ENCODE measurements at places on chromosomes 13 and 19. TPM values are rescaled to one million over a fixed set of nuclear protein-coding genes. Genes with fewer than 3 reads are reported as not detected.

The PCDH9 gene
- total RNA-seq = 45.7 TPM

The OR7C1 gene
- total RNA-seq = not detected

The ANKRD24 gene
- 1.2 TPM for total RNA-seq

- DNase-seq = no peak
These were observed 9.5 kb downstream of the ERFL start for GRCh38 chr19:41918653-41919244.

DNA sequence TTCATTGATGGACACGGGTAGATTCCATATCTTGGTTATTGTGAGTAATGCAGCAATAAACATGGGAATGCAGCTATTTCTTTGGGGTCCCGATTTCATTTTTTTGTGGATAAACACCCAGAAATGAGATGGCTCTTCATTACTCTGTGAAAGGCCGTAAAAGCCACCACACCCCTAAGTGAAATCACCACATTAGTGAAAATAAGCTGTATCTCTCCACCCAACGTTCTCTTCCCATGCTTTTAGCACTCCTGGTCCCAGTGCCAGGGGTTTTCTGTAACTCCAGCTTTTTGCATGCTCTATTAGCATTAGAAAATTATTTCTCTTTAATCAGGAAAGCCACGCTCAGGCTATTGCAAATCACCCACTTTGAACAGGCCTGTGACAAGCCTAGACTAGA is 15.8 kb downstream of the CHAMP1 start:
- no peak for DNase-seq

All from uterus (tissue), 4 donors.